ENCODE measurements at places on chromosomes 12 and 14. TPM values are rescaled to one million over a fixed set of nuclear protein-coding genes. Genes with fewer than 3 reads are reported as not detected.

DNA sequence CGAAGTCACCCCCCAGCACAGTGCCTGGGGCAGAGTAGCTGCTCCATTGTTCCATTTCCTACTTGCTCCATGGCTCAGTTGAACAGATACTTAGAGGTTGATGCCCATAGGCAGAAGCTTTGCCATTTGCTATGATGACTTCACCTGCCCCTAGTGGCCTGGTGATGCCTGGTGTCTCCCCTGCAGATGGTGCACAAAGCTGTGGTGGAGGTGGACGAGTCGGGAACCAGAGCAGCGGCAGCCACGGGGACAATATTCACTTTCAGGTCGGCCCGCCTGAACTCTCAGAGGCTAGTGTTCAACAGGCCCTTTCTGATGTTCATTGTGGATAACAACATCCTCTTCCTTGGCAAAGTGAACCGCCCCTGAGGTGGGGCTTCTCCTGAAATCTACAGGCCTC lies 10.6 kb downstream of the SERPINA5 start:
- no peak for DNase-seq

- no peak for DNase-seq
These were observed 177.6 kb downstream of the CALM1 start for GRCh38 chr14:90574188-90575131.

Gene KRT71
- not detected for total RNA-seq

- no peak for DNase-seq
These were observed 171.7 kb downstream of the NRXN3 start for GRCh38 chr14:78341827-78342389.

DNA sequence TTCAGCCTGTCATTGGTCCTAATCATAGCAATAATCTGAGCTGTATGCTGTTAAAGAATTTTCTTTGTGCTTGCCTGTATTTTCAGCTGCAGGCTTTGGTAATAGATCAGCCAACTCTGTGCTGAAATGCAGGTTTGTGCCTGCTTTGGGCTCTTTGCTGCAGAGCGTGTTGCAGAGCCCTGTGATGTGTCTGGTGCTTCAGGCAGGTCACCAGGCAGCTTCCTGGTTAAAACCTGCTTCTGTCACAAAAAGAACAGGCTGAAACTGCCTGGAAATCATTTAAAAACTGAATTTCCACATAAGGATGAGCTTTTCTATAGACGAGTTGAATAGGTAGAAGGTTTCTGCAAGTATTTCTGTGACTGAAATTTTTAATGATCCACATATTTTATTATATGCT lies 3.1 kb downstream of the DIP2B start:
- DNase-seq: no peak

Gene NPFF
- not detected for total RNA-seq

Gene RBP5
- total RNA-seq: 2.6 TPM

- DNase-seq: no peak
These were observed 8.1 kb upstream of the RNF34 start for GRCh38 chr12:121391619-121392324.

Gene RPL10L
- not detected for total RNA-seq

Measured in urinary bladder (tissue), 4 donors.